ENCODE measurements at places on chromosomes 2 and 18.

GRCh38 chr18:39648616-39649015 lies 2083.0 kb upstream of the CELF4 start:
- DNase-seq = no peak

- DNase-seq = no peak
Observed at GRCh38 chr2:143530758-143531157, 401.5 kb downstream of the ARHGAP15 start.

- no peak for DNase-seq
Observed at GRCh38 chr2:175234650-175235049, 53.1 kb upstream of the ATP5MC3 start.

- no peak for DNase-seq
Observed at GRCh38 chr2:99365661-99366060, 28.5 kb downstream of the EIF5B start.

- no peak for DNase-seq
Observed at GRCh38 chr2:69693059-69693774, 48.7 kb upstream of the ANXA4 start.

- DNase-seq = no peak
Observed at GRCh38 chr2:60148716-60149115, 404.7 kb downstream of the BCL11A start.

GRCh38 chr18:54416436-54416835 lies 58.7 kb downstream of the C18orf54 start:
- DNase-seq = peak; percentile 80

GRCh38 chr18:54181856-54182602 lies 42.4 kb downstream of the MBD2 start:
- no peak for DNase-seq

GRCh38 chr2:67232936-67233335 lies 164.2 kb upstream of the ETAA1 start:
- DNase-seq = no peak

DNA sequence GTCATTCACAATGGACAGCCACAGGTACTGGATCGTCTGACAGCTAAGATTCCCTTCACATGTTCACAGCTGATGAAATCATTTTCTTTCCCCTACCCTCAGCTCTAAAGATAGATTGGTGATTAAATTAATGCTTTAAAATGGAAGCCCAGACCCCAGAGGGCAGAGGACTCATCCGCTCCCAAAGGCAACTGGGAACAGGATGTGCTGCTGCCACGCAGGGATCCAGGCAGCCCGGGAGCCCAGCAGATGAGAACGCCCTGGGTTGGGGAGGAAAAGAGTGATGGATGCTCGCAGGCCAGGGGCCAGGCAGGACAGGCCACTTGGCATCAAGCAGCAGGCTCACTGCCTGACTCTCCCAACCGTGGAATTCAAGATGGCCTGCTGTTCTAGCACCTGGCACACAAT lies 41.3 kb downstream of the HDHD2 start:
- DNase-seq = no peak

DNA sequence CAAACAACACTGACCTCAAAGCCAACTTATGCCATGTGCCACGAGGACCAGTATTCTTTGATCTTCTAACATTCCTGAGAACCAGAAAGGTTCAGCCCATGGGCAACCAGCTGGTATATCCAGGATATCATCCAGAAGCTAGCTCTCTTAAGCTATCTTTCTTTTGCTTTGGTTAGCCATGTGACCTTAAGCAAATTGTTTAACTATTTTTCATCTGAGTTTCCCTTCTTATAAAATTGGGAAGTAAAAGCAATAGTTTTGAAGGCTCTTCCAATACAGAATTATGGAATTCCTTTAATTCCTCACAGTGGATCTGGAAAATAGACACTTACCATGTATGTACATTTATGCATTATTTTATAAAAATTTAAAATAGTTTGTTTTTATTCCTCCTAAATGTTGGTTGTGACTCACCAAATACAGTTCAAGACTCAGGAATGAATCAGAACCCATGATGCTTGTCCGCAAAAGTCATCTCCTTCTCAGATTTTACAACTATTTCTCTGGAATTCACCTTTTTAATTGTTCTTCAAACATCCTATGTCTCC lies 435.7 kb downstream of the ZEB2 start:
- peak; percentile 59 for DNase-seq

DNA sequence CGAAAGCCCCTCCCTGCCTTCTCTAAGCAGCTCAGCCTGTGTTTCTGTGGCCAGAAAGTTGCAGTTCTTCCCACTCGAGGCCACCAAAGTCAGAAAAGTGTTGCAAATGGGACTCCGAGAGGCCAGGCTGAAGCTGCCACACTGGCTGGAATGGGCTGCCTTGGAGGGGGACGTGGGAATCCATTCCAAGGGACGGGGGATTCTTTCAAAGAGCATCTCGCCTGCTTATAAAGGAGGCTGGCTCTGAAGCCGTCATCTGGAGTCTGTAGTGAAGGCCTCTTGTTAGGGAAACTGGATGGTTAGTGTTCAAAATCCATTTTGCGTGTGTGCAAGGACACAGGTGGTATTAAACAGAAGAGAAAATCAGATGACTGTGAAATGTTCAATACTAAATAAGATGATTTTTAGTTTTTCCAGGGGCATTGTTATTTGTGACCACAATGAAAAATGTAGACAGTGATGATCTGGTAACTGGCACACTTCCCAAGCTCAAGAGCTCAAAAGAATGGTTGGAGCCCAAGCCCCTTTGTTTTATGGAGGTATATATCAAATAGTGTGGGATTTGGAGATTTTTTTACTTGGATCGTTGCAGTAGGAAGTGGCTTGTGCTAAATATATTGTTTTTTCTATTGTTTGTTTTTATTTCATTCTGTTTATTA lies 782 bp downstream of the FAM228B start:
- DNase-seq = peak; percentile 49

DNA sequence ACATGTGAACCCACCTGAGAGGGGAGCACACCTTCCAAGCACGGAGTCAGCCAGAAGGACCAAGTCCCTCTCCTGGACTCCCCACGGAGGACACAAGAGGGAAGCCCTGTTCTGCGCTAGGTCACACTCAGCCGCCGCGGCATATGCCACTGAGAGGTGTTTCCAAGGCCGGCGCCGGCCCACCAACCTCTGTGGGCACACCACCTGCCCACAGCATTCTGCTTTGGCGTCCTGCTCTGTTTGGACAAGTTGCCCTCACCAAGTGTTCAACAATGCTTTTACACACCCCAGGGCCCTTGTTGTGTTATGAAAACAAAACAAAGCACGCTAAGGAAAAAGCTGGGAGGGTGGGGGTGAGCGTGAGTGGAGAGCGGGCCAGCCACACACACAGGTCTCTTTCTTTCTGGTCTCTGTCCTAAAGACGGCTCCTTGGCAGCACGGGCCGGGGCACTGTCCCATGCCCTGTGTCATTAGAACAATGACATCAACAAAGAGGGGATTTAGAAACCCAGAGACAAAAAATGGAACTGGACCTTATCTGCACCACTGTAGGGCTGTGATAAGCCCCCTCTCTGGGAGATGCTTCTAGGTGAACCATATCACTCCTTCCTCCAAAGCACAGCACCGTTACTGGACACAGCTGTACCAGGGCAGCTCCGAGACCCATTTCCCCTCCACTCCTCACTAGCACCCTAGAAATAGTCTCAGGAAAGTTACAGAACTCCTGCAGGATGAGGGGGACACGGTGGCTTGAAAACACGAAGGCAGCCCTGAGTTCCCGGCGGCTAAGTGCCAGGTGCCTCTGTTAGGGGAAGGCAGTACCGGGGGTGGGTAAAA lies 17.0 kb downstream of the SMAD7 start:
- DNase-seq = no peak

DNA sequence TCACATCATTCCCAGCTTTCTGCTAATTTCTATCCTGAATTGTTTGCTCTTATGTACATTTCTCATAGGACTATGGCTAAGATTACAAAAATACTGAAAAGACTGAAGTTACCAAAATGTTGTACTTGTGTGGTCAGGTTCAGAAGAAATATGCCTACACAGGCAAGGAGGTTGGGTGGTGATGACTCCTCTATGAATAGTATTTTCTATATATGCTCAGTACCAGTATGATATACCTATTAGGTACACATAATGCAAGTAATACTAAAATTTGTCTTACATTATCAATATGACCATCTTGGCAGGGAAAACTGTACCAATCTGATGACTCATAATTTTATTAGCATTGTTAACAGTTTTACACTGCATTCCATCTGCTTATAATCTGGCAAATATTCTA lies 12.2 kb upstream of the ORC2 start:
- no peak for DNase-seq

DNA sequence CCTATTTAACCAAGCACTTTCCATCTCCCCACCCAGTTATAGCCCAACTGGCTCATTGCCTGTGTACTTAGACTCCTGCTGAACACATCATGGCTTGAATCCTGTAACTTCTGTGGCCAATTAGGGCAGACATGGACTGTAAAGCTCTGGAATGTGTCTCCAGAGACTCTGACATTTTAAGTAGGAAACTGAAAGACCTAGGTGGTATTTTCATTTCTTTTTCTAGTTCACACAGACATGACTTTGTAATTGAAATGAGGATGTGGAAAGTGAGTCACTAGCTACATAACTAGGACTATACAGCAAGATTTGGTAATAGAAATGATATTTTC lies 12.2 kb downstream of the DOK1 start:
- peak; percentile 95 for DNase-seq

- no peak for DNase-seq
Observed at GRCh38 chr2:46852598-46852997, 63.0 kb downstream of the MCFD2 start.

GRCh38 chr2:108236676-108237335 lies 3.0 kb upstream of the SULT1C3 start:
- no peak for DNase-seq
